ENCODE measurements at places on chromosomes 4 and X. TPM values are rescaled to one million over a fixed set of nuclear protein-coding genes. Genes with fewer than 3 reads are reported as not detected.

DNA sequence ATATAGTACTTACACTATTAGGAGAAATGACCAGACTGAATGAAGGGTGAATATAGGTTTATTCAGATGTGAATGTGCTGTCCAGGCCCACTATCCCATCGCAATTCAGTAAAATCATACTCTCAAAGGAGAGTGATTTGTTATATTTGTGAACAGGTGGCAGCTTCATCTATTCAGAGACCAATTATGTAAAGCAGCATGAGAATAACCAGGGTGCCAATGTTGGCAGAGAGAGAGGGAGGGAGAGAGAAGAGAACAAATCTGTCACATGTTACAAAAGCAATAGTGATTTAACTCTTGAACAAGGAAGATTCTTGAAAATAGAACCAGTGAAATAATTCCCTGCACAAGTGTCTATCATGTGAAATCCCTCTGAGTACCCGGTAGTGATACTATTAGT, 38.9 kb upstream of the TLL1 start:
- no peak for DNase-seq

DNA sequence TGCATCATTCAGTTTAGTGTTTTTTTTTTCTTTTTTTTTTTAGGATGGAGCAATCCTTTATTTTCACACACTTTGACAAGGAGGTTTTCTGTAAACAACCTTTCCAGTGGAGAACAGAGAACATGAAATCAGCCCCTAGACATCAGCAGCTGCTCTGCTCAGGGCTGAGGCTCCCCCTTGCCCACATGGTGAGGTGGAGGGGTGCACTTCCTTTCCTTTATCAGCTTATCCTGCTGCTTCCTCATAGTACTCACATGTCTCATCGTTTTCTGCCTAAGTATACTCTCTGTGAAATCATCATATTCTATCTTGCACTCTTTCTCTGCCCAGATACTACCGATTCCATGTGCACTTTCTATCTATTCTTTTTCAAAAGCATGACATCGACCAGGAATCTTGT, 47.6 kb upstream of the PRSS12 start:
- no peak for DNase-seq

The ZCCHC4 gene
- 15.1 TPM for total RNA-seq

- DNase-seq, result no peak
Measured at GRCh38 chr4:37219242-37219641, 25.3 kb upstream of the NWD2 start.

DNA sequence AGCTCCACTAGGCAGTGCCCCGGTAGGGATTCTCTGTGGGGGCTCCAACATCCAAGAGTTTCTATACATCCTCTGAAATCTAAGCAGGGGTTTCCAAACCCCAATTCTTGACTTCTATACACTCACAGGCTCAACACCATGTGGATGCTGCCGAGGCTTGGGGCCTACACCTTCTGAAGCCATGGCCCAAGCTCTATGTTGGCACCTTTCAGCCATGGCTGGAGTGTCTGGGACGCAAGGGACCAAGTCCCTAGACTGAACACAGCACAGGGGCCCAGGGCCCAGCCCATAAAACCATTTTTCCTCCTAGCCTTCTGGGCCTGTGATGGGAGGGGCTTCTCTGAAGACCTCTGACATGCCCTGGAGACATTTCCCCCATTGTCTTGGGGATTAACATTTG, 511.8 kb downstream of the TRAM1L1 start:
- no peak for DNase-seq

GRCh38 chr4:104966349-104967033, 180.2 kb upstream of the TET2 start:
- peak; percentile 43 for DNase-seq

The GAGE13 gene
- not detected for total RNA-seq

- no peak for DNase-seq
Measured at GRCh38 chrX:120136840-120137239, 21.1 kb upstream of the RHOXF1 start.

The CORIN gene
- 0.30 TPM for total RNA-seq

GRCh38 chrX:134010690-134011089, 25.3 kb upstream of the GPC3 start:
- no peak for DNase-seq

DNA sequence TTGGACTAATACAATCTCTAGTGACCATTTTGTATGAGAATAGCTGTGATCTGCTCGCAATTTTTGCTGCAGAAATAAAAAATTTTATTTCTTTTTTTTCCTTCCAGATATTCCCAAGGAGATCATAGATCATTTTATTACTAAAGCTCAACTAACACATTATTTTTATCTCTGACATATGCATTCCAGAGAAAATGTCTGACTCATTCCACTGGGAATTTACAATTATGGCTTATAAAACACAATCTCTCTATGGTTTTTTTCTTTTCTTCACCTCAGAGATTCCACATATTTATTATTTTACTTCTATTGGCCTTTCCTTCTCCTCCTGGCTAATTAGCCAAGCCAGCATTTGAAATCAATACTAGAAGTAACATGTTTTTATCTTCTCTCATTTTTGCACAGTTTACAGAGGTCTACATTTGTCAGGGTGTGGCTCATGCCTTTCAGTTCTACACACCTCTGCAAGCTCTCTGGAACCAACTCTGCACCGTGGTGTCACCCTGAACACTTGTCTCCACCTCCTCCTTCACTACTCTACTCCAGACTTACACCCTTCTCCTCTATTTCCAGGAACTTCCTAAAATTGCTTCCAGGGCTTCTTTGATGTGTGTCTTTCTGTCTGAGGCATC, 59.8 kb upstream of the GPM6A start:
- no peak for DNase-seq

DNA sequence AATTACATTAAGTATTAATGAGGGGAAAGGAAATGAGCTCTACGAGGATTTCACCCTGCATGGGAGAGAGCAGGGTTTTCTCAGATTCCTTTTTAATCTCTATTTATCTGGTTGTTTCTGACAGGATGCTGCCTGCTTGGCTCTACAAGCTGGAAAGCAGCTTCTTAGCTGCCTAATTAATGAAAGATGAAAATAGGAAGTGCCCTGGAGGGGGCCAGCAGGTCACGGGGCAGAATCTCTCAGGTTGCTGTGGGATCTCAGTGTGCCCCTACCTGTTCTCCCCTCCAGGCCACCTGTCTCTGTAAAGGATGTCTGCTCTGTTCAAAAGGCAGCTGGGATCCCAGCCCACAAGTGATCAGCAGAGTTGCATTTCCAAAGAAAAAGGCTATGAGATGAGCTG, 113.7 kb downstream of the PARM1 start:
- no peak for DNase-seq

DNA sequence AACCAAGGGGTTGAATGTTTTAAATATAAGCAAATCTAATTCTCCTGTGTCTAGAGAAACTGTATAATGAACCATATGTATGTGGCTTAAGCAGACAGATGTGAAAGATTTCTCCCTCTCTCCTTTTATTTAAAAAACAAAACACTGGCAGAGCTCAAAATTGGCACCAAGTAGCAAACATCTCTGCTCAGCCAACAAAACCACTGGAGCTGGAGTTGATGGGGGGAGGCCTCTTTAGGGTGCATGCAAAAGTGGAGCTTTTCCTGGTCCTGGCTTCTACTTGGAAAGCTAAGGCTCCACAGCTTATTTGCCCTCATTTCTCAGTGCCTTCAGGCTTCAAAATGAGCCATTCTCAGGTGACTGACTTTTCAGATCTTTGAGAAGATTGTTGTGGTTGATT, 95.6 kb downstream of the REPS2 start:
- DNase-seq, result no peak

DNA sequence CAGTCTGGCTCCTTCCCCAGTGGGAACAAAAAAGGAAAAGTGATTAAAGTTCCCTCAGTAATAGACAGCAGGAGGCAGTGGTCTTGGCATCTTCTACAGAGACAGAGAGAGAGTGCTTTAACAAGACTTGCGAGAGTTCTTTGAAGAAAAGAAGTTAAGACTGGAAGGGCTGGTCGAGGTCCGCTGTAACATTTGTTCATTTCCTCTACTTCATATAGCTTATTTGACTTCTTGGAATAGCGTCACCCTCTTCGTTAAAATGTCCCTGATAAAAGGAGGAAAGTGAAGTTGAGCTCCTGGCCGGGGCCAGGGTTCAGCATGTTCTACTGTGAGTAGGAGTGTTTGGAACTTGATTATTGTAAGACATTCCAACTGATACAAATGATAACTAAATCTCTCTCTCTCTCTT, 179.8 kb downstream of the SLIT2 start:
- no peak for DNase-seq

The CBLL2 gene
- not detected for total RNA-seq

GRCh38 chr4:114279066-114279465, 299.6 kb upstream of the ARSJ start:
- no peak for DNase-seq

DNA sequence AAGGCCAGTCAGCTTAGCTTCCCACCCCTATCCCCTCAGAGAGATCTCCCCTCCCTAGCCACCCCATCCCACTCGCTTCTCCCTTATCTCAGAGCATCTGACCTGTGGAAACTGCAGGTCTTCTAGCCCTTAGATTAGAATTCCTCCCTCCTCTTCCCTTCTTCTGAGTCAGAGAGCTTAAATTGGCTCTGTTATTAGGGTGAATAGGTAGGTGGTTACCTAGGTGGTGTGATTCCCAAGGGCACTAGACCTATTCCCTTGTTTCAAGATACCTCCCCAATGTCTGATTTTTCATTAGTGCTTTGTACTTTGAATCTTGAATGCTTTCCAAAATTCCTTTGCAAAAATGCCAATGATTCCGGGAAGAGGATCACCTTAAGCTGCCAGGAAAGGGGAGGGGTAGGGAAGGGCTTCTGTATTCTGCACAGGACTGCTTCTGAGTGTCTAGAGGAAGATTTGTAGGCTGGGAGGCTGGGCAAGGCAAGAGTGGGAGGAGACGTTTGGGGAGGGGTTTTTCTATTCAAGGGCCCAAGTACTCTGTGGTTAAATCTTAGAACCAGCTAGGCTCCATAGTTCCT, 24.5 kb upstream of the MSN start:
- no peak for DNase-seq

The MAGEA11 gene
- not detected for total RNA-seq

The ADH1A gene
- not detected for total RNA-seq

- DNase-seq, result no peak
Measured at GRCh38 chr4:65502131-65502701, 168.1 kb downstream of the EPHA5 start.

The DRD5 gene
- total RNA-seq, result not detected

- DNase-seq, result no peak
Measured at GRCh38 chr4:16217300-16218051, 8.8 kb downstream of the TAPT1 start.

The ARX gene
- total RNA-seq, result not detected

Measured in activated T-helper 2 cell treated with anti-CD3 and anti-CD28 coated beads, Interferon-gamma antibody, Interleukin-2, Interleukin-4, amounts not matched to agents 10 μg/mL and 5 μg/mL and 100 μg/mL, durations not matched to agents 14 hours and 24 hours and 36 hours (primary cell).